8988T (cell line): ENCODE measurements at places on chromosomes 2 and 18.

- no peak for DNase-seq
These were observed 104.4 kb upstream of the SALL3 start for GRCh38 chr18:78875016-78875777.

DNA sequence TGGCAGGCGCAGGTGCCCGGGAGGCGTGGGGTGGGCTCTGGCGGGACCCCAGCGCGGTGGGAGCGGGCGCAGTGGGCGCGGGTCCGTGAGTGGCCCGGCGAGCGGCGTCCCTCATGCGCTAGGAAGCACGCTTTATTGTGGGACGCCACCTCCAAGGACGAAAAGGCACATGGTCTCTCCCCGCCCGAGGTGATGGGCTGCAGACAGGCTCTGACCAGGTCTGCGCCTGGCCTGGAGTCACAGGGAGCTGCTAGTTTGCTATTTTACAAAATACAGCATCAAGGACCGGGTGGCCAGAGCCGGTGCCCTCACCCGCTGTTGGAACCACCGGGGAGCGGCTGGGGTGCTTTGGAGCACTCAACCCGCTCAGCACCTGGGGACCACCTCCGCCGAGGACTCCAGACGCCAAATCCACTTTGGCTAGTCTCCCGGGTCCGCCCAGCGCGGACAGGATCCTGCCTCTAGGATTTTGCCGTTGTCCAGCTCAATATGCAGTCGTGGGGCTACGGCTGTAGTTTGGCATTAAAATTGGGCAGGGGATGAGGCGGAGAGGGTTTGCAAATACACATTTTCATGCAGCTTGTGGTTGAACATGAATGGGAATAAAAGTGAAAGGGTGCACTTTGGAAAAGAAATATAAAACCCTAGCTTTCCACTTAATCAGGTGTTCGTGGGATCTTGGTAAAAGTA is 65.4 kb downstream of the LRRFIP1 start:
- DNase-seq = no peak

GRCh38 chr2:46565364-46565763 is 86.0 kb downstream of the TMEM247 start:
- DNase-seq = no peak

DNA sequence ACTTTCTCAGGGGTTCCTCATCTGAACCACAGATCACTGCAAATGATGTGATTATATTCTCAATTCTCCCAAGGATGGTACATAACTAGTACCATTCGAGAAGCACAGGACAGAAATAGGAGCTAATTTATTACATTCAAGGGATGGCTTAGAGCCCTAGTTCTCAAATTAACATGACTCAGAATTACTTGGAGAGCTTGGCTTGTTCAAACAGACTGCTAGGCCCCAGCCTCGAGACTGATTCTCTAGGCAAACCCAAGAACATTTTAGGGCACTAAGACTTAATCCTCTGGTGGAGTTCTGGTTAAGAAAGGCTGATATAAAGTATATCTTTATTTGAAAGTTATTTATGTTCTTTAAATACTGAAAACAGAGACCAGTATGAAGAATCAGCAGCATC is 35.8 kb downstream of the HIBCH start:
- no peak for DNase-seq

GRCh38 chr18:21289827-21290226 is 47.8 kb downstream of the GREB1L start:
- no peak for DNase-seq

- no peak for DNase-seq
These were observed 621.2 kb downstream of the MBD2 start for GRCh38 chr18:53603276-53603675.

DNA sequence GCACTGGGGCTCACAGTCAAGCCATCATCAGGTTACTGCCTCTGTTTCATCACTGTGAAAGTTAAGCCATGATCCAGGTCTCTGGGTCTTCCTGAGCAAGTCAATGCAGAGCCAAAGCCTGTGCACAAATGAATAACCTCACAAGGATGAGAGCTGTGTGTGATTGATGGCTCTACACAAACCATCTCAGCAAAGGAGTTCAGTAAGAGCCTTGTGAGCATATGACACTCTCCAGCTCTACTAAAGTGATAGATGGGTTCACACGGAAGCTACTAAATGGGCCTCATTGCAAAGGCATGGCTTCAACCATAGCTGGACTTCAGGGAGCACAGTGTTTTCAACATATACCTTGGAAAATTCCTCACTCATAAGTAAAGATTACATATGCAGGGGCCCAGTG is 101.5 kb downstream of the AFF3 start:
- no peak for DNase-seq

GRCh38 chr2:221981912-221982470 is 316.8 kb downstream of the PAX3 start:
- no peak for DNase-seq

- DNase-seq = no peak
These were observed 1033.0 kb upstream of the PIK3C3 start for GRCh38 chr18:40921845-40922629.

- no peak for DNase-seq
These were observed 339.2 kb upstream of the HNRNPA3 start for GRCh38 chr2:176873403-176873802.
